Left hindlimb (tissue), 1 donor: ENCODE measurements at places on chromosomes 2 and 18.

- DNase-seq, result no peak
Observed at GRCh38 chr18:45161850-45162249, 453.4 kb upstream of the SLC14A2 start.

DNA sequence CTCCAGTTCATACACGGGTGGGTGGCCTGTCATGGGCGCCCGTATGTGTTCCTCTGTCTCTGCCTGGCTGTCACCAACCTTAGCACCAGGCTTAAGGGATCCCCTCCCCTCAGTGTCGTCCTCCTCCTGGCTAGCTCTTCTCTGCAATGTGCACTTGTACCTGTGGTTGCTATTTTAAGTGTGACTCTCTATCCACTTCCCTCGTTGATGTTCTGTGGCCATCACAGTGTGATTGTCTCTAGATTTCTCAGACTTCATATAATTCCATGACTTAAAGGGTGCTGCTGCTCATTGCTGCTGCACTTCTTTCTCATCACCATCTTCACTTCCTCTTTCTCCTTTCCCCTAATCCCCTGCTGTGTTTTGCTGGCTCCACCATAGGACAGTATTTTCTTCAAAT lies 143.4 kb downstream of the EML6 start:
- no peak for DNase-seq

DNA sequence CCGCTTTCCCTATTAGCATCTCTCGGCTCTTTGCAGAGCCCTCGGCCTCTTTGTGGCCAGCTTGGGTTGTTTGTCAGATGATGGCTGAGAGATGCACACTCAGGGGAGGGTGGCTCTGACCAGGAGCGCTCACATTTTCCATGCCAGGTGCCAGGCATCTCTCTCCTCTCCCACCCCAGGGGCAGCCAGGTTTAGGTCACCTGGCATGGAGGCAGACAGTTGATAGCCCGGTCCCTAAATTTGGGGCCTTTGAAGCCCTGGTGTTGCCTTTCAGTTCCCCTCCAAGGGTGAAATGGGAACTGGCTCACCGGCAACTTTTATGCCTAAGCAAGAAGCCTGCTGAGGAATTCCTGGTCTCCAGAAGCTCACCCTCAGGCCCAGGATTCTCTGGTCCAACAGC lies 19.1 kb downstream of the LBH start:
- no peak for DNase-seq

GRCh38 chr18:53991202-53991601 lies 233.3 kb downstream of the MBD2 start:
- no peak for DNase-seq

- no peak for DNase-seq
Observed at GRCh38 chr18:48274301-48274700, 134.9 kb downstream of the ZBTB7C start.

DNA sequence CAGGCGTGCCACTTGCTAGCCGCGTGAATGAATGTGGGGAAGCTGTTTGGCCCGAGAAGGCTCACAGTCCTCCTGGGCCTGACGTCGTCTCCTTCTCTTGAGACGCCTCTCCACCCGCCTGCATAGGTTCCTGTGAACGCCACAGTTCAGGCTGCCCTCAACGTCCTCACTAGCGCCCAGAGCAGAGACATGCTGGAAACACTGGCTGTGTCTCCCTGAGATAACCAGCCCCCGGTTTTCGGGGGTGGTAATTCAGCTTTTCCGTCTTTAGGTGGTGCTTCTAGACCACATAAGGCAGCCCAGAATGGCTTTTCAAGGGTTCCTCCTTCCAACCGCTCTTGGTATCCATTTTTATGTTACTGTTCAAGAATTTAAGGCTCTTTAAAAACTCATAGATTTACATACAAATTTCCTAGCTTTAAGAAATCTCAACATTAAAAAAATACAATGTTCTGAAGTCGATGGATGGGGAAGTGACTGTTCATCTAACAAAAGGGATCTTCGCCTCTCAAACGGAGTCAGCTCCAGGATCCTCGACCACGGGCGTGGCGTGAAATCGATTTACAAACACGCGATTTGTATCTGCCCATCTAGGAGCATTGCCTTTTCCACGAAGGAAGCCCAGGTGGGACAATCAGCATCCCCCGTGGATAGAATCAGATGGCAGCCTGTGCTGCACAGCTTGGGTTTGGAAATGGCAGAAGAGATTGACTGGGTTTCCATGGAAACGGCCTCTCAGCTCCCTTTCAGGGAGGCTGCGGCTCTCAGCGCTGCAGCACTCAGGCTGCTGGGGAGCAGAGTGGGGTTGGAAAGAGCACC lies 110.6 kb upstream of the PXDN start:
- DNase-seq, result peak; percentile 59

DNA sequence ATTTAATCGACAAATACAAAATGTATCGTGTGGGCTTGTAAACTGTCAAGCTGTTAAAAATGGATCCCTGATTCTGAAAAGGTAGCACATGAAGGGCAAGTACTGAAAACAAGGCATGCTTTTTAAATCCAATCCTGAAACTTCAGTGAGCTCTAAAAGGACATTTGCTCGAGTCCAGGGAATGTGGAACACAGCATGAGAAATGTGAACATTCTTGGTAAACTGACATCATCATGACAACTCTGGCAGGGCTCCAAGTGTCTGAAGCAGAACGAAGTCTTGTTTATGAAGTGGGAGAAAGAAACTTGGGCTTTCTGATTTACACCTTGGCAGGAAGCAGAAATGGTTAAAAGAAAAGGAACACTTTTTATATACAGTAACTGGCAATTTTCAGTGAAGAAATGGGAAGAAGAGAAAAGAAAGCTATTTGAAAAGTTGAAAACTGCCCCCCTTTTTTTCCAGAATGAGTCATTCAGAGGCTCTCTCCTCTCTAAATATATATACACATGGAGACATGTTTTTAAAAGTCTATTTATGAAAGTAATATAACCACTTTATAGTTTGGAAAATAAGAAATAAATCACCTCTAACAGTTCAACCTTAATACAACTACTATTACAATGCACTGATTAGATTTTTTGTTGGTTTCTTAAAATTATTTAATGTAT lies 120.8 kb downstream of the GAREM1 start:
- DNase-seq, result peak; percentile 80

DNA sequence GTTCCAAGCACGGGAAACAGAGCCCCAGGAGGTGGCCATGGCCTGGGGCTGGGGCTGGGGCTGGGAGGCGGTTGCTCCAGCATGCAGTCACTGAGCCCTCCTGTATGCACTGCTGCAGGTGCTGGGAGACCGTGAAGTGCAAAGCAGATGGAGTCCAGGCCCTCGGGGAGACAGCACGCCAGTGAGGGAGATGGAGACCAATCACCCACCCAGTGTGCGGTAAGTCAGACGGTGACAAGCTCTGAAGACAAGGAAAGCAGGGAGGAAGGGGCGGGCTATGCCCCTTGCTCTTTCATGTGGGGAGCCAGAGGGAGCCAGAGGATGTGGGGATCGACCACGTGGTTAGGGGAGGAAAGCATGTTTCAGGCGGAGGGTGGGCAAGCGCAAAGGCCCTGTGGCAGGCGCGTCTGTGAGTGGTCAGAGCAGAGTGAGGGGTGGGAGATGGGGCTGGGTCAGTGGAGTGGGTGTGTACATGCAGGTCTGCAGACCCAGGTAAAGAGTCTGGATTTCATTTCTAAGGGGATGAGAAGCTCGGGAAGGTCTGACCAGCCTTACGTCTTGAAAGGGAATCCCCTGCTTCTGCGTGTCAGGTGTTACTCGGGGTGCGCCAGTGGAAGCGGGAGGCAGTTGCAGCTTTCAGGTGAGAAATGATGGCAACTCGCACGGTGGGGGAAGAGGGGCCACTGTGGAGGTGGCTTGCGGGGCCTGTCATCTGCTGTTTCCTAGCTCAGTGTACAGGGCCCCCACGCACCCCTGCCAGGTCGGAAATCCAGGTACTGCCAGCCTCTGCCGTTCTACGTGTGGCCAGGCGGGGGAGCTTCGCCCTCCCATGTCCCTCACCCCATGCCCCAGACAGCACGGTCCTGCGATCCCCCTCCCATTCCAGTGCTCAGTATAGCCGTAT lies 19.4 kb downstream of the RRM2 start:
- no peak for DNase-seq

DNA sequence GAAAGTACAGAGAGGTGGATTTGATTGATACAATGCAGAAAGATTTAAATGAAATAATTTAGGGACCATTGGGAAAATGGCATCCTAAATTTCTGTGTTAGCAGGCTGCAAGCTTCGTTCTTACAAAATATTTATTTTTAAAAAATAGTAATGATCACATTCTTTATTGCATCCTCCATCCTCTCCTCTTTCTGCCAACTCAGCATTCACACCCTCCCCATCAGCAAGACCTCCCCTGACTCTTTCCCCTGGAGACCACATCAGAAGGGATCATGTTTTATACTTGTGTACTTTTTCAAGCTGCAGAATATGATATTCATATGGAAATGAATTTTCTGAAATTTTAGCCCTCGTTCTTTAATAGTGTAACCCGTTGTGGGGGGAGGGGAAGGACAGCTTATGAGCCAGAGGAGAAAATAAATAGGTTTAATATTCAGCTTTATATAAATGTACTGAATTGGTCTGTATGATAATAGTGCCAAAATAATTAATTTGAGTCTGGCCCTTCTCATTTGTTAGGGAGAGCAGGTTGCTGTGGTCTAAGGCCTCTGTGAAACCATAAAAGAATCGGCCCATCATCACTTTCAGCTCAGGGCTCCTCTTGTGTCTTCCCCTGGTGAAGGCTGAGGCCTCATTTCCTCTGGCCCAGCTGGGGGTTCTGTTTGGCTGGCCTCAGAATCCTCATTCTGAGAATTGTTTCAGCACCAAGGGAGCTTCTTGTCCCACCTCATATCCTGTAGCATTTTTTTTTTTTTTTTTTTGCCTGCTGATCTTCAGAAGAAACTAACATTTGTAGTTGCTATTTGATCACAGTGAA lies 330.8 kb downstream of the TXNL1 start:
- DNase-seq, result no peak

- DNase-seq, result peak; percentile 28
Observed at GRCh38 chr2:71685941-71686611, 232.7 kb downstream of the DYSF start.

- DNase-seq, result no peak
Observed at GRCh38 chr2:149858901-149859634, 271.5 kb upstream of the MMADHC start.

DNA sequence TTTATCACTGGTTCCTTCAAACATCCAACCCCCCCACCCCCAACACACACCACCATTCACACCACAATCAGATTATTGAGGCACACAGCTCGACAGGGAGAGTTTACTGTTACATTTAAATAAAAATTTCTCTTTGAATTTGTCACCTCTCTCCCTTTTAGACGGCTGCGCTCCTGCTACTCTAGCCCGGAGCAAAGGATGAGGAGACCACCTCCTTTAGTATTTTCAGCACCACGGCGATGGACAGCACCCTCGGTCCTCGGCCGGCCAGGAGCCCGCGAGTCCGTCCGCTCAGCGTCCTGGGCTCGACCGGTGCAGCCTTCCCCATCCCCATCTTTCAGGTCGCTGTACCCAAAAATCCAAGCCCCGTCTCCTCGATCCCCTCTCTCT lies 892 bp downstream of the CELF4 start:
- DNase-seq, result peak; percentile 85

DNA sequence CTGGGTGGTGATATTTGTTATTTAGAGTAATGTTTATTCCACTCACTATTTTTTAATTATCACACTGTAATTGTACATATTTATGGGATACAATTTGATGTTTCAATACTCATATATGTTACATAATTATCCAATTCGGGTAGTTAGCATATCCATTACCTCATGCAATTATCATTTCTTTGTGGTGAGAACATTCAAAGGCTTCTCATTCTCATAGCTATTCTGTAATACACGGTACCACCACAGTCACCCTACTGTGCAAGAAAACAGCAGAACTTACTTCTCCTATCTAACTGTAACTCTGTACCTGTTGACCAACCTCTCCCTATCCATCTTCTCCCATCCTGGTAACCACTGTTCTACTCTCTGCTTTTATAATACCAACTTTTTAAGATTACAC lies 4.6 kb downstream of the TBC1D8 start:
- no peak for DNase-seq

- no peak for DNase-seq
Observed at GRCh38 chr18:55544014-55544413, 44.0 kb downstream of the TCF4 start.
